ENCODE measurements at places on chromosomes 6 and 20.

DNA sequence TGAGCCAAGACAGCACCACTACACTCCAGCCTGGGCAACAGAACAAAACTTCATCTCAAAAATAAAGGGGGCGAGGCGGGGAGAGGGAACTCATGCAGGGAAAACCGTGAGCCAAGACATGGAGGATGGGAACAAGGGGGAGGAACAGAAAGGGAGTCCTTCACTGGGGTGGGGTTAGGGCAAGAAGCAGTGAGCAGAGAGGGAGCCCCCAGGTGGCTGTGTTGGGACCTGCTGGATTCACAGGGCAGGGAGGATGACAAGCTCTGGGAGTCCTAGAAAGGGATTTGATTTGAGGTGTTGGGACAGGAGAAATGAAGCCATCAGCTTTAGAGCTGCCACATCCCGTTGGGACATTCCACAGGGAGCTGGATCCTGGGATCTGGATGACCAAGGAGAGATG is 90.6 kb upstream of the TOP1 start:
- no peak for DNase-seq

- no peak for DNase-seq
Observed at GRCh38 chr6:144689503-144690040, 404.4 kb downstream of the UTRN start.

DNA sequence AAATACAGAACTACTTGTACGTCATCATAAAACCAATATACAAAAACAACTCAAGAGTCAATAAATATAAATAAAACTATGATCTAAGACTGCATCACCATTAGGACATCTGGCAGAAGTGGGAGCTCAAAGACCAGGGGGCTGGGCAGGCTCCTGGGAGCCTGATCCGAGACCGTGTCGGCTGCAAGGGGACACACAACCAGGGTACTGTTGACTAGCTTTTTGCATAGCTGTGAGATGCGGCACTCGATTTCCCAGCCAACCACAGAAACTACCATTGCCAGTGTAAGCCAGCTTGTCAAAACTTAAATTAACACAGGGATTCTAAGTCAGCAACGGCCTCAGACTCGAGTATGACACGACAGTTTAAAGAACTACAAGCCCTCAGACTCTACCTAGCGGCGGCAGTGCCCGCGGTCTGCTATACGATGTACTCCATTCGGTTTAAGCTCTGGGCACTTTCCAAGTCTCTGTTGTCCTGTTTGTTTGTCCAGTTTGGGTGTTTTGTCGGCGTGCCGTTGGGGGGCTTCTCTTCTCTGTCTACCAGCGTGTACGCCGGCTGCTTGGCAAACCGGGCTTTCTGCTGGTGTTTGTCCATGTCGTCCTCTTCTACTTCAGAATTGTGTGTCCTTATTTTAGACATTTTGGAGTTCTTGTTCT is 34.6 kb downstream of the JAG1 start:
- no peak for DNase-seq

DNA sequence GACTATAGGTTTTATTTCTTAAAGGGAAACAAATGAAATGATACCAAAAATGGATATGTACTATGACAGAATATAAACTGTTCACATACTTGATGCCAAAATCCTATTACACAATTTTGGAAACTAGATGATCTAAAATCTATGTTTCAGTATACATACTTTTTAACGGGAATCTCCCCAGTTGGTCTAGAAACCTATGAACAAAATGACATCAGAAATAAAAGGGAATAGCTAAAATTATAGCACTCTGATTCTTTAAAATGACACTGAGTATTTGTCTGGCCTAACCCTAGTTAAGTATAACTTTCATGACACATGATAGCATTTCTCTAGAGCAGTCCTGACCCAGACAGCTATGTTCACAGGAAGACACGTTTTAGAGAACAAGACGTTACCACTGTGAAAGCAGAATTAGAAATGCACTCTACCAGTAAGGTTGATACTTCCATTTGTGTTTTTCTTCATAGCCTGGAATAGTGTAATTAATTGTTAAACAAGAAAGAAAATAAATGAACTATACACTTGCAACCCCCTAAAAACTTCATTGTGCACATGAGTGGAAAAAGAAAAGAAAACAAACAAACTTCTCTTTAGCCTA is 3.3 kb downstream of the OSER1 start:
- DNase-seq = no peak

DNA sequence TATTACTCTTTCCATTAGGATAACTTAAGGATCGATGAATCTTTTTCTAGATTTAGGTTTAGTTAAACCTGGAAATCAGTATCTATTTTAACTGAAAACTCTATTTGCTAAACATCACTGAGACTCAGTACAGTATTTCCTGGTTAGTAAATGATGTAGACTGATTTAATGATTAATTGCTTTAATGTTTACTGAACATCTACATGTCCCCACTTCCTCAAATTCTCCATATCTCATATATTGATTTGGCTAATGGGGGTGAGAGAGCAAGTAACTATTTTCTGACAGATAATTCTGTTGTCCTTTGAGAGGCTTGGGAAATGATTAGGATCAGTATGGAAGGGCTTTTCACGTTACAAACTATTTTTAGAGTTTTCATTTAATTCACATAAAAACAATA is 10.3 kb downstream of the MKKS start:
- no peak for DNase-seq

DNA sequence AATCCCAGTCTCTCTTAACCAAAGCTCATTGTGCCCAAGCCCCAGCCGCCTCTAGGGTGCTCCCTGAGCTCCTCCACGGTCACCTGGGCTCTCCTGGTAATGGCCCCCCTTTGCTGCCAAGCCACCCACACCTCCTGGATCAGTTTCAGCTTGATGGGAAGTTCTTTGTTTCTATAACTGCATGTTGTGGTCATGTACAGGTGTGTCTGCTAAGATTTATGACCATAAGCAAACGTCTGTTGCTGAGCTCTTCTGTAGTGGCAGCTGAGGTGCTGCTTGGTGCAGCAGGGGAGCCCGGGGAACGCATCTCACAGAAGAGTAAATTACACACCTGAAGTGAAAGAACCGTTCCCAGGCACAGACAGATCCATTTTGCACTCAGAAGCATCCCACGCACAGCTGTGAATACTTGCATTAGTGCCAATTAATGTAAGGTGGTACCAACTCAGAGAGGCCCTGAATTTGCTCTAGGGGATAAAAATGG is 194.6 kb upstream of the ARID1B start:
- no peak for DNase-seq

GRCh38 chr20:62575976-62576722 is 66.2 kb upstream of the SLCO4A1 start:
- no peak for DNase-seq

Measured in stimulated activated CD8-positive, alpha-beta memory T cell treated with anti-CD3 and anti-CD28 coated beads, Interleukin-4, amount 100 ng/mL, for 4 hours (primary cell).